ENCODE measurements at places on chromosomes 5 and 9.

DNA sequence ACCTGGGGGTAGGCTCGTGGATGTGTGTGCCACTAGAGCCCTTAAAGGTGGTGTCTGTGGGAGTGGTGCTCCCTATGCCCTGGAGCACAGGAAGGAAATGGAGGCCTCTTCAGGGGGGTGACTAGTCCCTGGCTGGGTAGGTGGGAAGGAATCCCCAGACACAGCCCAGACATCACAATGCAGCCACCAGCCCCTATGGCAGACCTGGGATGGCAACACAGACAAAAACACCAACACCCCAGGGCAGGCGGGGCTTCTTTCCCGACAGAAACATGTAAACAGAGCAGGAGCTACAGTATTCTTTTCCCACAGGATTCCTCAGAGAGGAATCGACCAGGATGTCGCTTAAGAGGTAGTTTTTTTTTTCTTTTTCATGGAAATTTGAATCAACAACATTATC, 10.4 kb upstream of the NR5A1 start:
- no peak for DNase-seq

- DNase-seq, result no peak
These were observed 26.4 kb downstream of the NOTCH1 start for GRCh38 chr9:136519263-136520052.

DNA sequence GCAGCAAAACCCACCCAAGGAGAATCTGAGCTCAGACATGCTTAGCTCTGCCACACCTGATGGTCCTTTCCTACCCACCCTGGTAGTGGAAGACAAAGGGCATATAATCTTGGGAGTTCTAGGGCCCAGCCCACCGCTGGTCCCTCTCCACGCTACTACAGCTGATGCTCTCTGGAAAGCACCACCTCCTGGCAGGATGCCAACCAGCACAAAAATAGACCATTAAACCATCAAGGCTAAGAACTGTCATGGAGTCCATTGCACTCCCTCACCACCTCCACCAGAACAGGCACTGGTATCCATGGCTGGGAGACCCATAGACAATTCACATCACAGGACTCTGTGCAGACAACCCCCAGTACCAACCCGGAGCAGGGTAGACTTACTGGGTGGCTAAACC, 111.0 kb upstream of the IL7R start:
- no peak for DNase-seq

DNA sequence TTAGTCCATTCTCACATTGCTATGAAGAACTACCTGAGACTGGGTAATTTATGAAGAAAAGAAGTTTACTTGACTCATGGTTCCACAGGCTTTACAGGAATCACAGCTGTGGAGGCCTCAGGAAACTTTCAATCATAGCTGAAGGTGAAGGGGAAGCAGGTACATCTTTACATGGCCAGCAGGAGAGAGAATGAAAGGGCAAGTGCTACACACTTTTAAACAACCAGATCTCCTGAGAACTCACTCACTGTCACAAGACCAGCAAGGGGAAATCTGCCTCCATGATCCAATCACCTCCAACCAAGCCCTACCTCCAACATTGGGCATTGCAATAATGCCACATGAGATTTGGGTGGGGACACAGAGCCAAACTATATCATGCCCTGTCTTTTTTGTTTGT, 3.5 kb upstream of the LCN6 start:
- no peak for DNase-seq

DNA sequence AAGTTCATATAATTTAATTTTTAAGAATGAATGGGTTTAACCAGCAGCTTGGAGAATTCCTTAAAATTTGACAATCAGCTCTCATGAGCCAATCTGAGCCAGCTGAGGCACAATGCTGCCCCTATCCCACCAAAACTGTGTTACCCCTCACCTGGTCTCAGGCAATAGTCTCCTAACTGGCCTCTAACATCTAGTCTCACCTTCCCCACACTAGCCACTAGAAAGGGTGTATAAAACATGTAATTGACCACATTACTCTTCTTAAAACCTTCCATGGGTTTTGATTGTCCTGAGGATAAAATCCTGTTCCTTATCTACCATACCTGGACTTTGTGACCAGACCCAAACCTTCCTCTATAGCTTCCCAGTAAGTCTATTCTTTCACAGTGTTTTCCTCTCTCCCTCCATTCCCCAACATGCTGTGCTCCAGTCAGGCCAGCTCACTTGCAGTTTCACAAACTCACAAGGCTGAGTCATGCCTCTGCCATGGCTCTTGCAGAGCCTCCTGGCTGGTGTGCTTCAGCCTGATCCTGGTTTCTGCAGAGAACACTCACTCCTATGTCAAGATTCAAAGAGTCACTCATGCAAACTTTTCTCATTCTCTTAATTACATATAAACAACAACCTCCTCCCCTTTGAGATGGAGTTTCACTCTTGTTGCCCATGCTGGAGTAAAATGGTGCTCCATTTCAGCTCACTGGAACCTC, 16.0 kb upstream of the ZCCHC7 start:
- peak; percentile 81 for DNase-seq

DNA sequence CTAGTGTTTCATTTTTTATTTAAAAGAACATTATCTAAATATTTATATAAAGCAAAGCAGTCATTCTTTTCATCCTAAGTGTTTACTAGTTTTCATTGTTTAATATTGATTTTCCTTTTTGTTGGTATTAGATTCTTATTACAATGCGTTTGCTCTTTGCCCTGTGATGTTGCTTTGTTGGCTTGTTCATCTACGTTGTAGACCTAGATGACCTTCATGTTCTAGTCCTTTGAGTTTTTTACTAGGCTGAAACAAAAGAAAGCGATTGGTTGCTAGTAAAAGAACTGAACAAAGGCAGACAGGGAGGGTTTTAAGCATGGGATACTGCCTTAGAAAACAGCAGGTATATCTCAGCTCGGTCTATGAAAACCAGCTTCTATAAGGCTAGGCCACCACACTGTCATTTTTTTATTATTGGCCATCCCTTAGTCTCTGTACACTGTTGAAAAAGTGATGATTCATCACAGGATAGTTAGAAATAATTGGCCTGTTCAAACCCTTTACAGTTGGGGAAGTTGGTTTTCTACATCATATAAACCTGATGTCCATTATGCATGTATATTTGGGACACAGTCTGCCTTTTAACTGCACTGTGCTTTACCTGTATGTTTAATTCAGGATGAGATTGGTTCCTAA, 119.0 kb downstream of the ZCCHC7 start:
- DNase-seq, result no peak

DNA sequence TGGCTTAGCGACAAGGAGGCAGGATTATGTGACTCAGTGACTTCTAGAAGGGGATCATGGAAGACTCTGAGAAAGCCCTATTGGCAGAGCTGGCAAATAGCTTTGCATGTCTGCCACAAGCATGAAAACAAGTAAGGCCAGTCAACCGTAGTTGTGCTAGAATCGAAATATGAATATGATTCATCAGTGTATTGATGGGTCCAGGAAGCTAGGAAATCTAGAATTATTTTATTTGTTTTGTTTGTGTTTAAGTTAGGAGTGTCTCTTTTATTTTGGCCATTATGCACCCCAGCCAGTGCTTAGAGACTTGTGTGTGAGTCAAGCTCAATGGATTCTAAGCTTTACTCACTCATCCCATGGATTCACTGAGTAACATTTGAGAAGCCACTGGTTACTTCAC, 3.8 kb upstream of the ITGA2 start:
- DNase-seq, result no peak
